ENCODE measurements at places on chromosomes 1 and 21.

- DNase-seq = no peak
Observed at GRCh38 chr1:235843461-235843961, 23.2 kb downstream of the LYST start.

DNA sequence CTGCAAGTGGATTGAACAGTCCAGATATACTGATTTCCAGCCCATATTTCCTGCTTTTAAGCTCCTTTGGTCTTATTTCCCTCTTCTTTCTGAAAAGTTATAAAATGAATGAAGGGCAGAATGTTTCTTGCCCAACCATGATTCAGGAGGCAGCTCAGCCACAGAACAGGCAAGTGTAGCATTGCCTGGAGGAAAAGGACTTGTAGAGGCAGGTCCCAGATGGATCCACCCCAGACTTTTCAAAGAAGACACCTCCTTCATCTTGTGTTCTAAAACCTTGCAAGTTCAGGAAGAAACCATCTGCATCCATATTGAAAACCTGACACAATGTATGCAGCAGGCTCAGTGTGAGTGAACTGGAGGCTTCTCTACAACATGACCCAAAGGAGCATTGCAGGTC, at the start of gene CLCA2:
CLCA2 (plus strand) TSS at position 299 of the 400 bp plus-strand sequence; CDS start at position 376, 77 bp downstream.
- no peak for DNase-seq

GRCh38 chr1:12475947-12476346, 142.1 kb downstream of the DHRS3 start:
- DNase-seq = no peak

DNA sequence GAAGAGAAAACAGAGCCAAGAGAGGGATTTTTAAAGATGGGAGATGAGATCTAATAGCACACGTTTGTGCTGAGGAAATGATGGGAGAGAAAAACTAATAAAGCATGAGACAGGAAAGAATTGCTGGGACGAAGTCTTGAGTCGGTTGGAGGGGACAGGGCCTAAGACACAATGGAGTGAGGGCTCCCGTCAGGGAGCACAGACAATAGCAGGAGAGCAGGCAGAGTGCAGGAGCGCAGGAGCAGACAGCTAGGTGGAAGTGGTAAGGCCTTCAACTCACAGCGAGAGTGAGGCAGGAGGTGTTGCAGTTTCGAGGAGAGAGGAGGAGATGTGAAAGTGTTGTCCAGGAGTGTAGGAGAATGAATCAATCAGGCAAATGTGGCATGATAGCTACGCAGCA, 59.9 kb upstream of the SOX13 start:
- no peak for DNase-seq

- no peak for DNase-seq
Observed at GRCh38 chr1:159829273-159829634, 2.6 kb downstream of the SLAMF8 start.

GRCh38 chr1:230568008-230568407, 74.3 kb upstream of the COG2 start:
- DNase-seq = no peak
